ENCODE measurements at places on chromosomes 13 and 19.

DNA sequence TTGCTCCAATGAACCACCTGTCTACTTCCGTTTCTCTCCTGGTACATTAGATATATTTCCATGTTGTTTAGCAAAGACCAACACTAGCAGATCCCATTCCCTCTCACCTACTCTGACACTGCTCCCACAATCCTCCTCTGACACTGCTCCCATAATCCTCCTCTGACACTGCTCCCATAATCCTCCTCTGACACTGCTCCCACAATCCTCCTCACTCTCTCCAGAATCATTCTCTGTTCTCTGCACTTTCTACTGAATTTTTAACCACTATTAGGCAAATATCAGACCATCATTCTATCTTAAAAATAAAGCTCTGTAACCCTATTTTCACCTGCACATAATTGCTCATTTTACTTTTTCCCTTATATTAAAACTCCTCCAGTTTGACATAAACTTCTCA is 578.5 kb upstream of the PCDH20 start:
- no peak for DNase-seq

DNA sequence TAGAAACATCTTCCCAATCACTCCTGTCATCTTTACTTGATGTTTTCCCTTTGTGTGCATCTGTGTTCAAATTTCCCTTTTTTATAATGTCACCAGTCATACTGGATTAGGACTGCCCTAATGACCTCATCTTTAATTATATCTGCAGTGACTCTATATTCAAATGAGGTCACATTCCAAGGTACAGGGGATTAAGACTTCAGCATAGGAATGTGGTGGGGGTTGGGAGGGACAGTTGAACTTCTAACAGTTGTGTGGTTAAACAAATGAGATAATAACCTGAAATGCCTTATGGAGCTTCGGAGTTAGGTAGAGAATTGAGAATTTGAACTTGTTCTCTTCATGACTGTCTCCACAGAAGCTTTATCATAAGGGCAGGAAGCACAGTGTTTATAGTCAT is 23.0 kb downstream of the PAN3 start:
- no peak for DNase-seq

GRCh38 chr19:45170146-45171106 is 7.6 kb downstream of the TRAPPC6A start:
- no peak for DNase-seq

- DNase-seq = no peak
Measured at GRCh38 chr13:111335298-111335697, 14.9 kb downstream of the TEX29 start.

- no peak for DNase-seq
Measured at GRCh38 chr19:34725400-34725799, 8.6 kb upstream of the ZNF181 start.

DNA sequence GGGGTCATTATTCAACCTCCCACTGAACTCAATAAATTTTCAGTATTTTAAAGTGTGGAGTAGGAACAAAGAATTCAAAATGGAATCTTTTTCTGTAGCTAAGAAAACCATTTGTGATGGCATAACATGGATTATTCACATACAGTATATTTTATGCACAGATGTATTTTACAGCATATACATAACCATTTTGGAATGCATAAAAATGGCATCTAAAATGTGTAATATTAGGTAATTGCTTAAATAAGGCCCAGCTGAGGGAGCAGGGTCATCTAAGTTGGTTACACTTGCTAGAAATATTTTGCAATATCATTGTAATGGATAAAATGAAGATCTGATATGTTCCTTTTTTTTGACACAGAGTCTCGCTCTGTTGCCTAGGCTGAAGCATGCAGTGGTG is 146.9 kb downstream of the LMO7 start:
- DNase-seq = no peak

DNA sequence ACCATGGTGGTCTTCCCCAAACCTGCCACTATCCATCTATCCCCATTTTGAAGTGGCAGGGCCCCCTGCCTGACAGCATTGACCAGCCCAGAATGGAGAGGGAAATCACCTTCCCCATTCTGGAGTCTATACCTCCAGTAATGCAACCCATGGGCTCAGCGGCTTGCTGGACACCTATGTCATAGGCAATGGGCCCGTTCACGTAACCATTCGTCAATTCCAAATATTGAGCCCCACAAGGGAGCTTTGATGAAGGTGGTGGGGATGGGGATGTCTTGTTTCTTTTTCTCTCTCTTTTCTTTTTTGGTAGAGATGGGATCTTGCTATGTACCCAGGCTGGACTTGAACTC is 63.1 kb downstream of the AP1M1 start:
- DNase-seq = no peak

GRCh38 chr19:5504114-5504513 is 48.9 kb downstream of the ZNRF4 start:
- no peak for DNase-seq

GRCh38 chr13:89066868-89067466 is 1395.8 kb downstream of the SLITRK5 start:
- DNase-seq = peak; percentile 3

- no peak for DNase-seq
Measured at GRCh38 chr19:317710-318508, 26.7 kb downstream of the MIER2 start.

- DNase-seq = no peak
Measured at GRCh38 chr13:84446972-84447639, 564.8 kb upstream of the SLITRK1 start.

DNA sequence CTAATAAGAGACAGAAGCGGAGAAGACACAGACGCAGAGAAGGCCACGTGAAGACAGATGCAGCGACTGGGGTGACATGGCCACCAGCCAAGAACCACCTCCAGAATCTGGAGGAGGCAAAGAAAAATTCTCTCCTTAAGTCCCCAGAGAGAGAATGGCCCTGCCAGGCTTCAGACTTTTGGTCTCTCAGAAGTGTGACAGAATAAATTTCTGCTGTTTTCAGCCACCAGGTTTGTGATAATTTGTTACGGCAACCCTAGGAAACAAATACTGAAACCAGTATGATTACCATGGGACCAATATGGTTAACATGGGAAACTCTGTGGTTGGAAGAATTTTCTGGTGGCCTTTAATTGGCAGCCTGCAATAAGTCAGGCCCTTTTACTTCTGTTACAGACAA is 63.9 kb upstream of the DOCK9 start:
- no peak for DNase-seq

- DNase-seq = no peak
Measured at GRCh38 chr13:100231176-100231575, 142.3 kb downstream of the PCCA start.

DNA sequence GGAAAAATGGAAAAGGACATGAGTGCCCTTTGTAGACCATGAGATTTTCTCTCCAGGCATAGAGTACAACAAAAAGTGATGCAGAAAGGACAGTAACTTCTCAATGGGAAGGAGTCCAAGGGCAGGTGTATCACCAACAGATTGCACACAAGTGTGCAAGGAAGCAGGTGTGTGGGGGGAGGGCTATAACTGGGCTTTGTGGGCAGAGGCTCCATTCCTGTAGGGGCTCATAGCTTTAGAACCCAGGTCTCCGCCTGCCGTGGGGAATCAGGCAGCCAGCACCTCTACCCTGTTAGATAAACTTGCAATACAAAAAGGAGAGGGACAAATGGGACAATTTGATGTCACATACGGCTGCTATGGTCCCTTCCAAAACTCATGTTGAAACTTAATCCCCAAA is 119.8 kb downstream of the MIPEP start:
- no peak for DNase-seq

DNA sequence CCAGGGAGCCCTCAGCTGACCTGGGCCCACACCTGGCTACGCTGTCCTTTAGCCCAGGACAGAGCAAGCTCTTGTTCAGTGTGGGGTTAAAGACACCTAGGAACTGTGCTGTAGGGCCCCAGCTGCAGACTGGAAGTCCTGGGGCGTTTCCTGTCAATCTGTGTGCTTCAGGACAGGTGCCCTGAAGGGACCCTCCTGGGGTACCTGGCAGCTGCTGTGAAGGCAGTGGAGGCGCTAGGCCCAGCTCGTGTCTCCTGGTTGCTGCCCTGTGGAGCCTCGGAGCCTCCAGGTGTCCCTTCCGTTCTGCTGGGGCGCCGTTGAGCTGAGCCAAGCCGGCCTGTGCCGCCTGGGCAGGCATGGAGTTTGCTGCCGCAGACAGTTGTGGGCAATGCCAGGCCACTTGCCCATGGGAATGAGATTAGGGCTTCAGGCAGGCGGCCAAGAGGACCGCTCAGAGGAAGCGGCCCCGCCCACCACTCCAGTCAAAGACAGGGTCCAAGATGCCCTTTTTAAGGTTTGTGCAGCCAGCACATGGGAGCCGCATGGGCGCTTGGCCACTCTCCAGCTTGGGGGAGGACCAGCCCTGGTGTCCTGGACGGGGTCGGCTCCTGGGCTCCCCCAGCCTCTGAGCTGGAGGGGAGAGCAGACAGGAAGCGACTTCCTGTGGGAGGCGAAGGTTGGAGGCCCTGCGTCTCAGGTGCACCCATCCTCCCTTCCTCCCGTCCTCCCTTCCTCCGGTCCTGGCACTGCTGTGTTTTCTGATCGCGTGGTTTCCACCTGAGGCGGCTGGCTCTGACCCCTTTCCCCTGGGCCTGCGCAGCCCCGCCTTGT is 4.0 kb downstream of the PTBP1 start:
- no peak for DNase-seq

DNA sequence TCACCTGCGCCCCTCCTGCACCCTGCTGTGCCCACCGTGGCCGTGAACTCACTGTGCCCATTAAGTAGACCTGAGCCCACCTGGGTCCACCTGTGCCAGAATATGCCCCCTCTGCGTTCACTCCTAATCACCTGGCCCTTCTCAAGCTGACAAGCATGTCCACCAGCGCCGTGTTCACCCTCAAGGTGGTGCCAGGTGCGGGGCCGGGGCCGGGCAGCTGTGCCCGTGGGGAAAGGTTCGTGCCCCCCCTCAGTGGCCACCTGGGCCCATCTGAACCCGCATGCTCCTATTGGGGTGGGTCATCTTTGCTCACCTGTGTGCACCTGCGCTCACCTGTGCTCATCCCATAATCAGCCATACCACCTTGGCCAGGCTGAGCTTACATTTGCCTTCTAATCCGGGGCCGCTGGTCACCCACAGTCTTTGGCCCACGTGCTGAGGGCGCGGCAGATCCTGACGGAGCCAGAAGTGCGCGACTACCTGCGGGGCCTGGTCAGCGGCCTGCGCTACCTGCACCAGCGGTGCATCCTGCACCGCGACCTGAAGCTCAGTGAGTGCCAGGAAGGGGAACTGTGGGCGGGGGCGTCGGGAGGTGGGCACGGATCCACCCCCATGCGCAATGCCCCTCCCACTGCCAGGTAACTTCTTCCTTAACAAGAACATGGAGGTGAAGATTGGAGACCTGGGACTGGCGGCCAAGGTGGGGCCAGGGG is 2.3 kb downstream of the PLK5 start:
- DNase-seq = no peak

DNA sequence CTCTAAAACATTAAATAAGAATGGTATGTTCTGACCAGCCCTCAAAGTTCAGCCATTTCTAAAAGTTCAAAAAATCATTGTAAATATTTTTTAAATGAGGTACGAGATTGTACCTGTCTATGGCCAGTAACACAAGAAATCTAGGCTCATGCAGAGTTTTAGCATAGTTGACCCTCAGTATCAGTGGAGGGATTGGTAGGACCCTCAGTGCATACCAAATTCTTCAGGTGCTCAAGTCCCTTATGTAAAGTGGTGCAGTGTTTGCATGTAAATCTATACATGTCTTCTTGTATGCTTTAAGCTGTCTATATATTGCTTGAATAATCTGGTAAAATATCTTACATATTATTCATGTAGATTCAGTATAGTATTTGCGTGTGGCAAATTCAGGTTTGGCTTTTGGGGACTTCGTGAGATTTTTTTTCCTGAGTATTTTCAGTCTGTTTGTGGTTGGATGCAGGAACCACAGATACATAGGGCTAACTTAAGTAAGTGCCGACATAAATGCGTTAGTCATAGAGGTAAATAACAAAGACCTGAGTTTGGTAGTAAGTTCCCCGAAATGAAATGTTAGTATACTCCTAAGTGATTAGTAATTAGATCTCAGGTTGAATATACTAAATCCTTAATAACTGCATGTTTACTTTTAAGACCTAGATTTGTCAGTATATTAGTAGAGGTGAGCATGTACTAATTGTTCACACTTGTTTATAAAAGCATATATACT is 7.8 kb downstream of the MIR17HG start:
- DNase-seq = no peak

Data from HTR-8/SVneo (cell line).